T-helper 1 cell (primary cell): ENCODE measurements at places on chromosomes 16 and 17.

GRCh38 chr17:61483778-61484116 lies 31.5 kb downstream of the TBX4 start:
- DNase-seq, result no peak

GRCh38 chr17:9878786-9879525 lies 26.1 kb downstream of the RCVRN start:
- no peak for DNase-seq

DNA sequence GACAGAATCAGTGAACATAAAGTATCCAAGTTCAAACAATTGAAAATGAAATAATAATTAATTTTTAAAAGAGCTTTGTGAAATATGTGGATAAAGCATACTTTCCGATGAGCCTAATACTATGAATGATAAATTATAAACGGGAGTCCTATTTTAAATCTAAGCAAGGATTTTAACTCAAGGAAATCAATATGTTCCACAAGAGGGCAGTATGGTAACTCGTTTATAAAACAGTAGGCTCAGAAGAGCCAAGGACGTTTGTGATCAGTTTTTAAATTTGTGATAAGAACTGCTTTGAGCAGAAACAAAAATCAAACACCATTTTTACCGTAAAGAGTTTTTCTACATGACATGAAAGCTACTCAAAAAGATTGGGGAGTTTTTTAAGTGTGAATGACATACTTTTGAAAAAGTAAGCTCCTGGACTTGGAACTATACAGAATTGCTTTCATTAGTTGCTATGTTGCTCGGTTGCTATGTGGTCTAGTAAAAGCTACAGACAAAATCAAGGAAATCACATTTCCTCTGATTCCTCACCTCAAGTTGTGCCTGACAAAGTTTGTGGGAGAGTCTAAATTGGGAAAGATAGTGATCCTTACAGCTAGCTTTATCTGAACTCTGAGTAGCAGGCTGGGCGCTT lies 11.8 kb upstream of the TEKT1 start:
- DNase-seq, result peak; percentile 45

DNA sequence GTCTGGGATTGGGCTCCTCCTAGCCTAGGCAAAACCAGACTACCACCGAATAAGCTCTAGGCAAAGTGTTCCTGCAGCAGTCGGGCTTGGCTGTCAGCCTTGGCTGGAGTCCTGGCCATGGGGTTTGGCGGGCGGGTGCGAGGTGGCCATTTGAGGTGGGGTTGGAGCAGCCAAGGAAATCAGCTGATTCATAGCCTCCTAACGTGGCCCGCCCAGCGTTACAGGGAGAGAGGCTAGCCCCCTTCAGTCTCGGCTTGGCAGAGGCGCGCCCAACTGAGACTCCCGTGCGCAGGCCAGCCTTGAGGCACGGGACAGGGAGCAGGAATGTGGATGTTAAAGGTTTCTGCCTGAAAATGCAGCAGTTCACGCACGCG lies 1.9 kb downstream of the PMP22 start:
- no peak for DNase-seq

GRCh38 chr16:1494129-1494640 lies 1.0 kb downstream of the TELO2 start:
- DNase-seq, result no peak

DNA sequence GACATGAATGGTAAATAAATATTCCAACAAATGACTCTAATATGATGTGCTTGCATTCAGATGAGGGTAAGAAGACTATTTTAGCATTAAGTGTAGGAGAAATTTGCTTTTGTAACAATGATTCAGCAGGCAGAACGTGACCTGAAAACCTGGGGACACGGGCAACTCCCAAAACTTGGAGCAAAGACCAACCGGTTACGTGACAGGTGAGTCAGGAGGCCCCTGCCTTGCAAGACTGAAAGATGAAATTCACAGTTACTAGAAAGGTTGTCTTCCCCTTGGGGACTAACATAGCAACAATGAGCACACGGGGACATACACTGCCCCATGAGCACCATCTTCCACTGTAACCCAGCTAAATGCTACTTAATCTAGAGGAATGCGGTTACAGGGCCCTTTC lies 33.5 kb upstream of the ERN1 start:
- DNase-seq, result no peak

GRCh38 chr17:51044976-51045375 lies 75.7 kb downstream of the SPAG9 start:
- DNase-seq, result no peak

DNA sequence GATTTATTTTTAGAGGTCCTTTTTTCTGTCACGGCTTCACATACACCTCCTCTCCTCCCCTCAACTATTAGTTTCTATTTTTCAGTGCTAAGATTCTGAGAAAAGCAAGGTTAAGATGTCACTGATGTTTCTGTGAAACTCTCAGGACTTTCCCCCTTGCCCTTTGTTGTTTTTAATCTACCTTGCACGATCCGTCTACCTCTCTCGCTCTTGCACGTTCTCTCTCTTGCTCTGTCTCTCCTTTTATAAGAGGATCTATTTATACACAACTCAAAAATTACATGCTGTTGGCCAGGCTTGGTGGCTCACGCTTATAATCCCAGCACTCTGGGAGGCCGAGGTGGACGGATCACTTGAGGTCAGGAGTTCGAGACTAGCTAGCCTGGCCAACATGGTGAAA lies 43.6 kb downstream of the RPA1 start:
- no peak for DNase-seq

DNA sequence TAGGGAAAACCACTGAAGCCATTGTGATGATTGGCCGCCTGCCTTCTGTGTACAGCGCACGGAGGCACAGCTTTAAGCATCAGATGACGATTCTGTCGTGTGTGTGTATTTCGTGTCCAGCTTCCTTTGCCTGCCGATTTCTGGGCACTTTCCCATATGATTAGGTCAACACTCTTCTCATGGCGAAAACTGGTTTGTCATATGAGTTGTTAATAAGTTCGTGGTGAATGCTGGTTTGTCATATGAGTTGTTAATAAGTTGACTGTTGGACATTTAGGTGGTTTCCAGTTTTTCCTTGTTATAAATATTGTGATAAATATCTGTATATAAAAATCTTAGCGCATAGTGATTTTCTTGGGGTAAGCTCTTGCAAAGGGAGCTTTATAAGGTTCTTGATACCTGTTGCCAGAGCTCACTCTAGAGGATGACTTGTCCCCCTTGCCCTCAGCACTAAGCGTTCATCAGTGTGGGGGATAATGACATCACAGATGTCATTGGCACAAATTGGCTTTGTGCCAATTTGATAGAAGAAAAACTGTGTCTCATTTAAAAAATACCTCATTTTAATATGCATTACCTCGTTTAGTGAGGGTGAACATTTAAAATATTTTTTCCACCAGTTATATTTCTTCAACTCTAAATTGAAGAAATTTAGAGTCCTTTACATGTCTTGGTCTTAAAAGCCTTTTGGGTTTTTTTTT lies 40.0 kb downstream of the PGS1 start:
- DNase-seq, result no peak

GRCh38 chr17:6350806-6351205 lies 84.1 kb downstream of the AIPL1 start:
- DNase-seq, result no peak

GRCh38 chr17:41287050-41287449 lies 11.6 kb downstream of the KRTAP9-7 start:
- no peak for DNase-seq

DNA sequence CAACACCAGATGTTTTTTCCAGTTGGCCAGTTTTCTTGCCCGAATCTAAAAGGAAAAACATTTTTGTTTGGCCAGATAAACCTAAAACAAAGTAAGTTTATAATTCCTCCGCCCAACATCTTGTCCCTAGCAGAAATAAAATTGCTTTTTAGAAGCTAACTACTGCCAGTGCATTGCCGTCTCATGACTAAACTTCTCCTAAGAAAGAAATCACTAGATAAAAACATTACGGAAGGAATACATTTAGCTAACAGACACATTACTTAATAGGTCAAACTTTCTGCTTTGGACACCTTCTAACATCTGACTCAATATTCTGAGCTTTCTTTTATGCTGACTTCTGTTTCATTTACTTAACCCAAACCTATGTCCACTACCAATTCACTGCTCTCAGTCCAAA lies 36.2 kb downstream of the FBXL20 start:
- DNase-seq, result no peak

DNA sequence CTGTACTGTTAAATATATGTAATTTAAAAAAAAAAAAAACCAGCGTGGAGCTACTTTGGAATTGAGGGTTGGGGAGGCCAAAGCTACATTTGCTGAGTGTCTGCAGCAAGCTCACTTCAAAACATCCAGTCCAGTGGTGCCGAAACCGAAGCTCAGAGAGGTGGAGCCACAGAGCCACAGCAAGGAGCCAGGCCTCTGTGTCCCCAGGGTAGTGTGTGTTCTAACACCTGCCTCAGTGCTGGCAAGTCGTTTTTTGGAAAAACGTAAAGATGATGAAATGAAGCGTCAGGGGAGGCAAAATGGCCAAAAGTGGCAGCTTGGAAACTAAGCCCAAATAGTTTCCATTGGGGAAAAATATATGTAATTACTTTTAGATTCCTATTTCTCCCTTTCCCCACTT lies 36.1 kb upstream of the MRC2 start:
- no peak for DNase-seq
